Natural killer cell treated with Interleukin-12 subunit alpha and Interleukin-12 subunit beta and Interleukin-15 and Interleukin-18, amount 100 ng/mL, for 72 hours (primary cell): ENCODE measurements at places on chromosomes 5 and 9. TPM values are rescaled to one million over a fixed set of nuclear protein-coding genes. Genes with fewer than 3 reads are reported as not detected.
A peak's percentile ranks its signal among the peaks of the same experiment; 100 is the strongest.

- H3K27ac ChIP-seq, result no peak overlapping the region
- H3K36me3 ChIP-seq, result no peaks in the 10 kb centered on the region
- no peaks in the 10 kb centered on the region for H3K4me1 ChIP-seq
- peak; percentile 20 for DNase-seq
Observed at GRCh38 chr5:178372142-178372571, 139.6 kb upstream of the PHYKPL start.

DNA sequence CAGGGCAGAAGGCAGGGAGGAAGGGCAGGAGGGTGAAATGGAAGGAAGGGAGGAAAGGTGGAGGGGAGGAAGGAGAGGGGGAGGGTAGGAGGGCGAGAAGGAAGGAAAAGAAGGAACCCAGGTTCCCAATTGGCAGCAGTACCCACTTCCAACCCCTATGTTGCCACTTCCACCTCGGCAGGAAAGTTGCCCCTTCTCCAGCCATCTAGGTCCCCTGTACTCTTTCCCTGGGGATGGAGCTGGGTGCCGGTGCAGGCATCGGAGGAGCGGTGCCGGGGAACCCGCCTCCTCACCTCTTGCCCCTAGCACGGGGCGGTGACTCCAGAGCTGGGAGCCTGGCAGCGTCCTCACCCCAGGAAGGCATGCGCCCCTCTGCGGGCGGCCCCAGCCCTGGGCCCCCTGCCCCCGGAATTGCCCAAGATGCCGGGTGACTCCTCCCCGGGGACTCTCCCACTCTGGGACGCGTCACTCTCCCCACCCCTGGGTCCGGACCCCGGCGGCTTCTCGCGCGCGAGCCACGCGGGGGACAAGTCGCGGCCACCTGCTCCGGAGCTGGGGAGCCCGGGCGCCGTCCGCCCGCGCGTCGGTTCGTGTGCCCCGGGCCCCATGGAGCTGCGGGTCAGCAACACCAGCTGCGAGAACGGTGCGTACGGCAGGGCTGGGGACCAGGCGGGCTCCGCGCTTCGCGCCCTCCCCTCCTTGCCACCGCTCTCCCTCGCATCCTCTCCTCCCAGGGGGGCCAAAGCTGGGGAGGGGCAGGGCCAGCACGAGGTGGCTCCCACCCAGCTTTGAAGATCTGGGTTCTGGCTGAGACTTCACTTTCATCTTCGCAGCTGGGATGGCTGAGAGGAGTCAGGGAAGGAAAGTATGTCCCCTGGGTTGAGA lies at the start of gene NIPAL4:
TSS of gene NIPAL4 (plus strand) at position 499 of the 885 bp plus-strand sequence. CDS start at position 607, 108 bp downstream.
- peak; percentile 58 for DNase-seq
- peaks cover 21% of the 10 kb centered on the region for H3K4me1 ChIP-seq
- H3K36me3 ChIP-seq, result no peaks in the 10 kb centered on the region
- peak within 1 kb of the TSS; percentile 47 for H3K4me3 ChIP-seq
- H3K27ac ChIP-seq, result no peak within 1 kb of the TSS

DNA sequence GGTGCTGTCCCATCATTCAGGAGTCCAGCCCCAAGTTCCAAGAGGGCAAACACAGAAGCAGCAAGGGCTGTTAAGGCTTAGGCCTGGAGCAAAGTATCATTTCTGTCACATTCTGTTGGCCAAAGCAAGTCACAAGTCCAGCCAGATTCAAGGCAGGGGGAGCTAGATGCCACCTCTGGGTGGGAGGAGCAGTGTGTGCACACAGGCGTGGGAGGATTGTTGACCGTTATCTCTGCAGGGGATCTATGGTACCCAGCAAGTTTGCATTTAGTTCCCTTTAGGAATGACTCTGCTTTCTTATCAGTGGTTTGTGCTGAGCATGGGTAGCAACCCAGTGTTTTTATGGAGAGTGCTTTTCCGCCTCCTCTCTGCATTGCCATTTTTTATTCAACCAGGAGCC lies 278.9 kb downstream of the NR3C1 start:
- H3K27ac ChIP-seq, result no peak overlapping the region
- H3K4me3 ChIP-seq, result no peak overlapping the region
- no peak for DNase-seq
- peaks cover 53% of the 10 kb centered on the region for H3K4me1 ChIP-seq

DNA sequence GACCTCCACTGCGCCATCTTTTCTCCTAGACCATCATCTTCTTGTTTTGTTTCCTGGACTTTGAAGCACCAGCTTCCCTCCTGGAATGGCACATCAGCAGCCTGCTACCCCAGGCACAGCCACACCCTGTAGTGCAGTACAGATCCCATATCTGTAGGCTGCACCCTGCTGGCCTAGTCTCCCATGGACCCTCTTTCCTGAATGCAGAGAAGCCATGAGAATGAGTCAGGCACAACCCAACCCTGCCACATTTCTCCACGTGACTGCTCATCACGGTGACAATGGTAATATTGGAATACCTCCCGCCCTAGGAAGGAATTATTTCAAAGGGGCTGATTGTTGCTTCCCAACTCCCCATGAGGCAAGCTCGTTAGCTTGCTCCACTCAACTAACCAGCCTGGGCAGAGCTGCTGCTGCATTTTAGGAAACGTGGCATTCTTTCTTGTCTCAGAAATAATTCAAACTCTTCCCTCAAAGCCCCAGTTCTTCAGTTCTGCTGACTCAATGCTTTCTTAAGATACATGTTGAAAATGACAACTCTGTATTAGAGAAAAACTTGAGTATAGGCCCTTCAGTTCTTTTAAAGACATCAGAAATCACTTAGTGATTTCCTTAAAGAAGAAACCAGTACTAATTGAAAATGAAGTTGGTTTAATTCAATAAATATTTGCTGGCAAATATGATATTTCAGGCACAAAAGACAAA lies 328.1 kb downstream of the MLLT3 start:
- DNase-seq, result no peak
- H3K4me1 ChIP-seq, result no peaks in the 10 kb centered on the region
- H3K36me3 ChIP-seq, result no peaks in the 10 kb centered on the region
- H3K27me3 ChIP-seq, result no peaks in the 10 kb centered on the region

- no peak for DNase-seq
- no peaks in the 10 kb centered on the region for H3K27me3 ChIP-seq
- H3K4me1 ChIP-seq, result no peaks in the 10 kb centered on the region
- H3K27ac ChIP-seq, result no peak overlapping the region
- H3K4me3 ChIP-seq, result no peak overlapping the region
Observed at GRCh38 chr5:44719856-44720255, 88.9 kb upstream of the MRPS30 start.

DNA sequence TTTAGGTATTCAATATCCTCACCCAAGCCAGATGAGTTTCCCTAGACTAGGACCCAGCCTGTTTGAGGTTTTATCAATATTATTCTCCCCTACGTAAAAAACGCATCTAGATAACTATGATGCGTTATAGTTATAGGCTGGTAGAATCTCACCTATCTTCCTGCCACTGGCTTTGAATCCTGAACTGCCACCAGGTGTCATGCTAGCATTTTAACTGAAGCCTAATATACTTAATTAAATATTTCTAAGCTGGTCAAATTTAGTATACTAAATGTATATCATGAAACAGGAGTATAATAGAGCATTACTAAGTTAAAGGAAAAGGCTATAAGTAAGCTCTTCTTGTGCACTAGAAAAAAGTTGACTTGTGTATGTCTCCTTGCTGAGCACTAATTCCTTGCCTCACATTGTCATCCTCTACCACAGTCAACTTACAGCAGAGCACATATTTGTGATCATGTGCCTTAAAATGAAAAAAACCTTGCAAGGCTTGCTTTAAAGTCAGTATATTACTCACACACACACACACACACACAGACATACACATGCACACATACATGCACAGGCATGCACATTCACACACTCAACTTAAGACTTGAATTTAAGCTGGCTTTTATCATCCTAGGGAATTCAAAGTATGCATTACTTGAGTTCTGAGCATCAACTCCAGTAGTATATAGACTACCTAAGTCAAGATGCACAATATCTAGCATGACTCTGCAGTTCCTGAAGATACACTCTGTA lies 303.4 kb downstream of the ADGRV1 start:
- no peaks in the 10 kb centered on the region for H3K4me1 ChIP-seq
- H3K27ac ChIP-seq, result no peak overlapping the region
- no peaks in the 10 kb centered on the region for H3K36me3 ChIP-seq

- no peak for DNase-seq
- H3K27ac ChIP-seq, result no peak overlapping the region
- peaks cover 3% of the 10 kb centered on the region for H3K27me3 ChIP-seq
- H3K4me3 ChIP-seq, result no peak overlapping the region
- H3K4me1 ChIP-seq, result no peaks in the 10 kb centered on the region
- no peaks in the 10 kb centered on the region for H3K36me3 ChIP-seq
Observed at GRCh38 chr5:124825983-124826337, 79.5 kb upstream of the ZNF608 start.

Gene C5
- total RNA-seq, result 0.88 TPM
